ENCODE measurements at places on chromosomes 5 and 9.

DNA sequence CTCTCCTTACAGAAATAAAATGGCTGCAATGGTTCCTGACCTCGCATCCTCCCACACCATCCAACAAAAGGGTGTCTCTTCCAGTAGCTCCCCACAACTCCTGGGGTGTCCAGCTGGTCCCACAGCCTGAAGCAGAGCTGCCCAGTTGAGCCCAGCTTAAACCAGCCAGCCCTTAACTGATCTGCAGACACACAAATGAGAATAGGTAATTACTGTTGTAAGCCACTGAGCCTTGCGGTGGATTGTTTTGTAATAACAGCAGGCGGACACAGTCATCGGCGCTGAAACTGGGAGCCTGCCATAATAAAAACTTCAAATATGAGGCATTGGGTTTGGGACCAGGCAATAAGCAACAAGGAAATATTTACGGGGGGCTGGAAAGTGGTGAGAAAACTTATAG, 10.4 kb upstream of the ZBTB43 start:
- no peak for DNase-seq

GRCh38 chr5:159359408-159359807, 29.1 kb upstream of the IL12B start:
- no peak for DNase-seq

DNA sequence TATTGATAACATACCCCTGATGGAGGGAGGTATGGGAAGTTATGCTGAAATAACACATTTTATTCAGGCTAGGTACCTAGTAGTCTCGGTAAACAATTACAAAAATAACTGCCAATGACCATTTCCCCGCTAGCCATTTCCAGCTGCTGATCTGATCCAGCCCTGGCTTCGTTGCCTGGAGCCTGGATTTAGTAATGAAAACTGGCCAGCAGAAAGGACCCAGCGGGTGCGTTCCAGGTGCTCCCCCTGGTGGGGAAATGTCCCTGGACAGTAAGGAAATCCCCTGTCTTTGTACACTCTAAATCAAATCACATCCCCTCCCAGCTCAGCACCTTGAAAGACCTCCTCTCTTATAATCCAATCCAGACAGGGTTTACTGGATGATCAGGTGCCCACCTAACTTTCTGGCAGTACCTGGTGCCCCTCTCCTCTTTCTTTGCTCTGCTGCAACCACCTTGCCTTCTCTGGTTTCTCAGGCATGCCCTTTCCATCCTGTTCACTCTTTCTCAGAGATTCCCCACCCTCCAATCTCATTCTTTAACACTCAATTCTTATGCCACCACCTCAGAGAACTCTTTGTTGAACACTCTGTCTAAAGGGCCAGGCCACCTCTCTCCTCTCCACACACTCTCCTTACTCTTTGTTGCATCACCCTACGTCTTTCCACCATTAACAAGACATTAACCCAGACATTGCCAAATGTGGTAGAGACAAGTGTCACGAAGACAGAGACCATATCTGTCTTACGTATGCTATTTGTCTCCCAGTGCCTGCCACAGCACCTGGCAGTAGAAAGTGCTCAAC, 50.1 kb upstream of the SMAD5 start:
- DNase-seq: peak; percentile 89

- DNase-seq: peak; percentile 60
These were observed 11.6 kb downstream of the AGPAT2 start for GRCh38 chr9:136675477-136676296.
